ENCODE measurements at places on chromosomes 4 and X. TPM values are rescaled to one million over a fixed set of nuclear protein-coding genes. Genes with fewer than 3 reads are reported as not detected.

Gene FGF2
- 188 TPM for total RNA-seq

Gene ZBTB33
- total RNA-seq = 11.2 TPM

Gene DMRTC1
- total RNA-seq = not detected

Gene GAGE1
- total RNA-seq = 2.7 TPM

Gene ARX
- 0.03 TPM for total RNA-seq

Gene CXCL10
- not detected for total RNA-seq

Gene TMEM255A
- total RNA-seq = 4.6 TPM

Gene HS6ST2
- not detected for total RNA-seq

Gene TASL
- total RNA-seq = not detected

Gene REST
- total RNA-seq = 36.1 TPM

DNA sequence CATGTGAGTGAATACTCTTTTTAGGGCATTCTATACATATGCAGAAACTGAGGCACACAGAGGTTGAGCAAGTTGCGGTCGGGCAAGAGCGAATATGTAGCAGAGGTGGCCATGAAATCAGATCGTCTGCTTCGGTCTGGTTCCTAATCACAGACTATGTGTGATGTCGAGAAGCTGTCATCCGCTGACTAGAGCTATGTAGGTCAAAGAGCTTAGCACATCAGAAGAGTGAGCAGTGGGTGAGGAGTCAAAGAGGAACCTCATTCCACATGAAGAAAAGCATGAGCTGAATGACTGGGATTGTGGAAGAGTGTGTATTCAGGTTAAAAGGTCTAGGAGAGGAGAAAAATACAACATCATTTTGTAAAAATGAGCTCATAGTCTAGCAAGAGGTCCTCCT, 19.0 kb downstream of the GAB3 start:
- DNase-seq = no peak

- no peak for DNase-seq
These were observed 98.0 kb upstream of the MAP9 start for GRCh38 chr4:155474758-155475157.

DNA sequence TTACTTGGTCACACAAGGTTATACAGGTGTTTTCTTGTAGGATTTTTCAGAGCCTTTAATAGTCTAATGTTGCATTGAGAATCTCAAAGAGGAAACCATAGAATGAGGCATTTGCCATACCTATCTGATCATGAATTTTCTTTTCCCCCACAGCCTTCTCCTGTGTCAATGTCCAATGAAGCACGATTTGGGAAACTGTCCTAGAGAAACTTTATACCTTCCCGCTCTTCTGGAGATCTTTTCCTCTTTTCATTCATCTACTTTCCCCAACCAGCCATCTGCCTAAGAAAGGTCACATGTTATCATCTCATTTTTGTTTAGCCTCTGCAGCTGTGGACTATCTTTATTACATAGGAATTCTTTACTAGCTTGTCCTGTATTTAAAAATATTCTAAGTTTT, 19.9 kb downstream of the VSIG4 start:
- no peak for DNase-seq

- DNase-seq = peak; percentile 85
These were observed 263.2 kb downstream of the DHX15 start for GRCh38 chr4:24321131-24321530.

- peak; percentile 73 for DNase-seq
These were observed 154.2 kb upstream of the TBL1X start for GRCh38 chrX:9310616-9311015.

GRCh38 chrX:101415180-101416145, 7.4 kb downstream of the HNRNPH2 start:
- DNase-seq = peak; percentile 33

GRCh38 chr4:19510993-19511392, 740.7 kb upstream of the SLIT2 start:
- no peak for DNase-seq

GRCh38 chr4:101347267-101347556, at the start of gene PPP3CA:
TSS of gene PPP3CA (minus strand) at chr4:101347526.
- no peak for DNase-seq

DNA sequence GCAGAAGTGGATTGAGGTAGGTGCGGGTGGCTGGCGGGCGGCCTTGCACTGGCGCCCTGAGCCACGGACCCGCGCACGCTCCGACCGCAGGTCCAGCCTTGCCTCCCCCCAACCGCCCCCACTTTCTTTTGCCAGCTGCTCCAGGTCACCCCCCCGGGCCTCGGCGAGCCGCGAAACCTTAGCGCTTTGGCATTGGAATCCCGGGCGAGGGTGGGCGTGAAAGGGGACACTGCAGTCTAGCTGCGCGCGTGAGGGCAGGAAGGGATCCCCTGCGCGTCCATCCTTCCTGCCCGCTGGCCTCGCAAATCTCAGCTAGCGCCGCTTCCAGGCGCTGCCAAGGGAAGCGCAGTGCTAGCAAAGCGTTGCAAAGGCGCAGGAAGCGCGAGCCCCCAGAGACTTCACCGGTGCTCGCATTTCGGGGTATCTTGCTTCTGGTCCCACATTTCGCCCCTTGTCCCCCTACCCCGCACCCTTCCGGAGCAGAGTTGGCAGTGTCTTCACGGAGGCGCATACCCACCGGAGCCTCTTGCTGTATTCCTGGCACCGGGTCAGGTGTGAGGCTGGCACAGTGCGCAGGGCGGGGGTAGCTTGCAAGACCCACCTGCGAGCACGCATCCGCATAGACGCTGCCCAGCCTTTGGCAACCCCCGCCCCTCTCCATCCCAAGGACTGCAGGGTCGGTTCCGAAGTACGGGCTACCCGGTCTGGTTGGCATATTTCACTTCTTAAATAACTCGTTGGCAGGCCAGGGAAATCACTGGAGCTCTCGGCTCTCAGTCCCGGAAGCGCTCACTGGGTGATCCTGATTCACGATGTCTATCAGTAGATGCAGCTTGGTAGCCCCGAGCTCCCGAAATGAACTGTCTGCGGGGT, 104.4 kb downstream of the UCHL1 start:
- DNase-seq = no peak

DNA sequence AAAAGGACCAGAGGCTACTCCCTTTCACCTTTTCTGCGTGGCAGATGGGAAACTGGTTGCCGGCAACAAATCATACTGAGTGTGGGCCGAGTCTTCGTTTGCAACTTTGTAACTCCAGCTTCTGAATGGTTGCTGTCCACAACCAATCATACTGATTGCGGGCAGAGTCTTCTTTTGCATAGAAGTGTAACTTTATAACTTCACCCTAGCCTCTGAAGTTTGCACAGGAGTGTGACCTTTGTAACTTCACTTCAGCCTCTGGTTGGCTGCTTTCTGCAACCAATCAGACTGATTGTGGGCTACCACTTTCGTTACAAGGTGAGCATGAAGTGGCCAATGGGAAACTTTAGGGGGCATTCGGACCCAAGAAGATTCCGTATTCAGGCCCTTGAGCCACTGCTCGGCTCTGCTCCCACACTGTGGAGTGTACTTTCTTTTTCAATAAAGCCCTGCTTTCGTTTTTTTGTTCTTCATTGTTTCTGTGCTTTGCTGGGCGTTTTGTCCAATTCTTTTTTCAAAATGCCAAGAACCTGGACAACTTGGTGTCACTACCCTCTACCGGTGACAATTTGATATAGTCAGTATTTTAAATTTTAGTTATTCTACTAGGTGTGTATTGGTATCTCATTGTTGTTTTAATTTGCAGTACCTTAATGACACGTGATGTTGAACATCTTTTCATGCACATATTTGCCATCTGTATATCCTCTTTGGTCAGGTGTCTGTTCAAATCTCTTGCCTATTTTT, 9.0 kb upstream of the PAGE5 start:
- no peak for DNase-seq

DNA sequence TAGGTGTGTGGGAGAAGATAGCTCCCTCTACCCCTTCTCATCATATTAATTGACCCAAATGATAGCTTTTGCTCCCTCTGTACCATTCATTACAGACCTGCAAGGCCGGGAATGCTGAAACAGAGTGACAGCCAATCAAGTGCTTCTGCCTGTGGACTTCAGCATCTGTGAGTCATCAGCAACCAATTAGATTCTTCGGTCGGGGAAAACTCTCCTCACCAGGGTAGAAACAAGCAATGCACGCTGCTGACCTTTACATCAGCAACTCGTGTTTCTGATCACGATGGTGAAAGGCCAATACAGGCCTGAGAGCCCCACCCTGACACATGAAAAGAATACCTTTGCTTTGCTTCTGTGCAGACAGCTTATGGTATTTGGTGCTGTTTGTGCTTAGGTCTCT, 347.2 kb upstream of the DDX53 start:
- DNase-seq = peak; percentile 61

DNA sequence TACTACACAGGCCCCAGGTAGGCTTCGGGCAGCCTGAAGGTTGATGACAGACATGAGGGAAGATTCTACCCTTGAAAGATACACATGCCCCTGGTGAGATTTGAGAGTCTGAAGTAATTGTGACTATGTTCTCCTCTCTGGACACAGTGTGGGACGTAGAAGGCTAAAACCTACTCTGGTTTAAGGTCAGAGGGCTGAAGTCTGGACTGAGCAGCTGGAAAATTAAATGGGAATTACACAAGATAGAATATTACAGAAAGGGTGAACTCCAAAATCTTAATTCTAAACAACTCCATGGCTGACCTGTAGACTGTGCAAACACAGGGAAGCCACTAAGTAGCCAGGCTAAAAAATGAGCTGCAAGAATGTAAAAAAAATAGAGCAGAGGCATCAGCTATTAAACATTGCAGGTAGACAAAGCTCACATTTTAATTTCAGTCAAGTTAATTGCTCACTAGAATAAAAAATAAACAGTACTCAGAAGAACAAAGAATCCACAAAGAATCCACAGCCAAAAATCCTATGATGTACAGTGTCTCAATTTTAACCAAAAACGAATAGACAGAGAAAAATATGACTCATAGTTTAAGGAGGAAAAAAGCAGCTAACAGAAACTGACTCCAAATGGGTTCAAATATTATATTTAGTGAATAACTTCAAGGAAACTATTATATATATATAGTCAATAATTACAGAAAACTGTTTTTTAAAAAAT, 170.4 kb downstream of the PCDH18 start:
- DNase-seq = no peak

GRCh38 chr4:100823066-100823992, 305.5 kb upstream of the EMCN start:
- DNase-seq = peak; percentile 37

- no peak for DNase-seq
These were observed 26.3 kb upstream of the TRPC3 start for GRCh38 chr4:121978172-121978516.

- peak; percentile 73 for DNase-seq
These were observed at the start of gene C4orf33 for GRCh38 chr4:129095811-129096454. TSS of gene C4orf33 (plus strand) at chr4:129096152. CDS start at chr4:129102611, 6,459 bp downstream.

DNA sequence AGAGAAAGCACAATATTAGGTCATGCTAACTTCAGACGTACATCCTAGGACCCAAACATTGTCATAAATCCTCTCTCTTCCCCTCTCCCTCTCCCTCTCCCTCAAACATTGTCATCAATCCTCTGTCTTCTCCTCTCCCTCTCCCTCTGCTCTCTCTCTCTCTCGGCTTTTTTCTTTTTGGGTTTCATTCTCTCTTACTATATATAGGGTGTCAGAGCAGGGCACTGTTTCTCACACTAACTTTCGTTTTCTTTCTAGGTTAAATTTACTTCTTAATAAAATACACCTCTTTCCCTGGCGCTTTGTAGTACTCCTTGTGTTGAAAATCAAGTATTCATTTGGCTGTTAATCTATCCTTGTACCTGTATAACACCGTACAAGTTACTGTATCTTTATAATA, 37.0 kb upstream of the HERC5 start:
- DNase-seq = no peak

DNA sequence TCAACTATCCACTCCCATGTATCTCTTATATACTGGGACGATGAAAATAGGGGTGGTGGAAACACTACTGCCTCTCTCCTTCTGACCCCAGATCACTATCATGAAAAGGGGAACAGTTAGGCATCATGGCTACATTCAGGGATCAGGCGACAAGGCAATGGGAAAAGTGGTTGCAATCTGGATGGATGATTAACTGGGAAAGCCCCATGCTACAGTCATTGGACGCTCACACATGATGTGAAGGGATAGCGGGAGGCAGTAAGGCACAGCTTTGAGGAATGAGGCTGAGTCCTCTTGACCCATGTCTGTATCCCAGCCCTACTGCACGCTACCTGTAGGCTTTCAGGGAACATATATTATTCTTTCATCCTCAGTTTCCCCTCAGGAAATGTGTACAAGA, 10.2 kb downstream of the GASK1B start:
- peak; percentile 62 for DNase-seq

- peak; percentile 39 for DNase-seq
These were observed 34.6 kb downstream of the SEPTIN11 start for GRCh38 chr4:76984127-76984526.

DNA sequence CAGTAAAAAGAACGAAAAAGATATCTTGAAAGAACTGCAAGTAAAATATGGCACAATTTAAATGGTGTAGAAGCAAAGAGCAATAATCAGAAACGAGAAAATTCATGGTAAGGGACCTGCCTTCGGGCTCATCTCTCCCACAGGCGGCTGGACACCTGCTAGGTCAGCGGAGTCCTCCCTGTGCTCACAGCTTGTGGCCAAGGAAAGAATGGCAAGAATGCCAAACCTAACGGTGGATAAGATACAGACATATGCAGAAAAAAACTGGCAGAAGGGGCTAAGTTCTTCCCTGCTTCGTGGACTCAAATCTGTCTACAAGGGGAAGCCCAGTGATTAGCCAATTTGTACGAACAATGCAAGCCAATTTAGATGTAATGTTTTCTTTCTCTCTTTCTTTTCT, 152.1 kb upstream of the VCX start:
- DNase-seq = peak; percentile 13

- no peak for DNase-seq
These were observed 73.7 kb upstream of the ACSL1 start for GRCh38 chr4:184899261-184900134.

GRCh38 chr4:137455647-137456321, 76.5 kb downstream of the PCDH18 start:
- DNase-seq = no peak

- peak; percentile 67 for DNase-seq
These were observed 64.8 kb upstream of the STOX2 start for GRCh38 chr4:183840311-183840710.

- DNase-seq = peak; percentile 20
These were observed 704.9 kb upstream of the PABPC4L start for GRCh38 chr4:134906404-134907023.

DNA sequence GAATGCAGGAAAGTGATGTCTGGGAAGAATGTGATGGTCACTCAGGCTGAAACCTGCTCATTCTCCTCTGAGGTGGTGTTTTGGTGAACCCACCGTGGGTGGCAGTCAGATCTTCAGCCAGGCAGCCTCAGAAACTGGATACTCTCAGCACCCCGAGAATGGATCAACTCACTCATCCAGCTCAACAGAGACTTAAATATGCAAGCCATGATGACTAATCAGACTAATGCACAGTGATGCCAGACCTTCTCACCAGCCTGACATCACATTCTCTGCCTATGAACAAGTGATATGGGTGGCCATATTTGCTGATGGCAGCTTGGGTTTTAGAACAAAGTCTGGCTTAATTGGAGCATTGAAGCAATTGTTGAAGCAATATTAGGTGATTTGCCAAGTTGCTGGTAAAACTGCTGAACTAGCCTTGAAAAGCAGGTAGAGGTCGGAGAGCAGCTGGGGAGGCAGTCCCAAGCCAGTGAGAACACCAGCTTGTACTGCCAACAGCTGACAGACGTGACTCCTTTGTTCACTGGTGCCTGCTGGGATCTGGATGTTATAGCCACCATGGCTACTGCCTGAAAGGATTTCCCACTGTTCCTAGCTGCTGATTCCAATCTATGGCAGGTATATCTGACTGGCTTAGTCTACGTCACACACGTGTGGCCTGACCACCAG, 608.1 kb downstream of the MID1IP1 start:
- DNase-seq = no peak
